ENCODE measurements at places on chromosomes 16 and 17.
A peak's percentile ranks its signal among the peaks of the same experiment; 100 is the strongest.

DNA sequence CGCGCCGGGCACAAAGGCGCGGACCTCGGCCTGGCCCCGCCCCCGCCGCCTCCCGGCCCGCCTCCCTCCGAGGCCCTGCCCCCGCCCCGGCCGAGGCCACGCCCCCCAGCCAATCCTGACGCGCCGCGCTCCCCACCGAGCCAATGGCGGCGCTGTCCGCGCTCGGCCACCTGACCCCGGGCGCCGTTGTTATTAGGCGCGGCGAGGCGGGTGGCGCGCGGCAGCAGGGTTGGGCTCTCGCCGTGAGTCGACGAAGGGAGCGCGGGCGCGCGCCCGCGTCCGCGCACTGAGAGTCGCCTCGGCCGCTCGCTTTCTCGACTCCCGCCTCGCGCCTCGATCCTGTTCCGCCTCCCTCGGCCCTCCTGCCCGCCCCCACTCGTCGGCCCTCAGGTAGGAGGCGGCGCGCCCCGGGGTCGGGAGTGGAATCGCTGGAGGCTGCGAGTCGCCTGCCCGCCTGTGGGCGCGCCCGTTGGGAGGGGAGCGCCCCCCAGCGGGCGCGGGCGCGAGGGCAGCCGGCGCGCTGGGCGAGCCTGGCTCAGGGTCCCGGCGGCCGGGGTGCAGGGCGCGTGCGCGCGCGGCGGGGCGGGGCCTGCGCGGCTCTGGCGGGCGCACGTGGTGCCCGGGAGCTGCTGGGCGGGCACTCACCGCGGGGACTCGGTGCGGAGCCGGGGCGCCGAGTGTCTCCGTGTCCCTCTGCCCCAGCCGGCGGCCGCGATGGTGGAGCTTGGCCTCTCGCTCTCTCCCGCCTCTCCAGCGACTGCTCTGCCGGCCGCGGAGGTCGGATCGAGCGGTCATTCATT lies 405 bp upstream of the CBLN1 start:
- DNase-seq: peak; percentile 28

DNA sequence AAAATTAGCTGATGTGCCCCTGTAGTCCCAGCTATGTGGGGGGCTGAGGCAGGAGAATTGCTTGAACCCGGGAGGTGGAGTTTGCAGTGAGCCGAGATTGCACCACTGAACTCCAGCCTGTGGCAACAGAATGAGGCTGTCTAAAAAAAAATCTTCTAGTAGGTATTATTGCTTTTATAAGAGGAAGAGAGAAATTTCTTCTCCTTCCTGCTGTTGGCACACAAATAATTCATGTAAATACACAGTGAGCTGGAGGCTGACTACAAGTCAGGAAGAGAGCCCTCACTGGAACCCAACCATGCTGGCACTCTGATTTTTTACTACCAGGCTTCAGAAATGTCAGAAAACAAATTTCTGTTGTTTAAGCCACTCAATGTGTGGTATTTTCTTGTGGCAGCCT lies 6.7 kb downstream of the PRDM7 start:
- DNase-seq: no peak

DNA sequence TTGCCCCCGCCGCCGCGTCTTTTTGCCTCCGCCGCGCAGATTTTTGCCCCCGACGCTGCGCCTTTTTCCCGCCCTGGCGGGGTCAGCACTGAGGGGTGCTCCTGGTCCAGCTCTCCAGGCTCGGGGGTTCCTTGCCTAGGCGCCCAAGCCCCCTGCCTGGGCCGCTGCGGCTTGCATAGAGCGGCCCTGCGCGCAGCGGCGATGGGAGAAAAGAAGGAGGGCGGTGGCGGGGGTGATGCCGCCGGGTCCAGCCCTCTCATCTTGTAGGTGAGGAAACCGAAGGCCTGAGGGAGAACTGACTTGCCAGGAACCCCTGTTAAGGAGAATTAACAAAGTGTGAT lies 330.8 kb upstream of the WSB1 start:
- no peak for DNase-seq

GRCh38 chr17:79612468-79613194 lies 1.8 kb upstream of the RBFOX3 start:
- peak; percentile 64 for DNase-seq

GRCh38 chr17:76492989-76493501 lies 8.2 kb downstream of the RHBDF2 start:
- DNase-seq: peak; percentile 44

DNA sequence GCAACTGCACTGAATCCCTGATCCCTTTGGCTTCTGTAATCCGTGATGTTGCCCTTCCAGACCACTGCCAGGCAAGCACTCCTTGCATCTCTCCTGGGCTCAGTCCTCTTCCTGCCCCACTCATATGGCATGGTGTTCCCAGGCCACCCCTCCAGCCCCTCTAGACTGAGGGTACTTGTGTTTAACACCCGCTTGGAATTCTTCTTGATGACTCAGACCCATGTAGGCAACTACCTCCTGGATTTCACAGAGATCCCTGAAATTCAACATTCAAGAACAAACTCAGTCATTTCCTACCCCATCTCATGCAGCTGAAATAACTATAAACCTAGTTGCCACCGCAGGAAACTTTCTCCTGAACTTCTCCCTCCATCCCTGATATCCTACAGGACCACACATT lies 541.9 kb upstream of the CDH11 start:
- no peak for DNase-seq

- DNase-seq: no peak
Measured at GRCh38 chr17:76431509-76431908, 21.4 kb downstream of the UBE2O start.

- DNase-seq: no peak
Measured at GRCh38 chr17:78674595-78675315, 97.6 kb upstream of the DNAH17 start.

DNA sequence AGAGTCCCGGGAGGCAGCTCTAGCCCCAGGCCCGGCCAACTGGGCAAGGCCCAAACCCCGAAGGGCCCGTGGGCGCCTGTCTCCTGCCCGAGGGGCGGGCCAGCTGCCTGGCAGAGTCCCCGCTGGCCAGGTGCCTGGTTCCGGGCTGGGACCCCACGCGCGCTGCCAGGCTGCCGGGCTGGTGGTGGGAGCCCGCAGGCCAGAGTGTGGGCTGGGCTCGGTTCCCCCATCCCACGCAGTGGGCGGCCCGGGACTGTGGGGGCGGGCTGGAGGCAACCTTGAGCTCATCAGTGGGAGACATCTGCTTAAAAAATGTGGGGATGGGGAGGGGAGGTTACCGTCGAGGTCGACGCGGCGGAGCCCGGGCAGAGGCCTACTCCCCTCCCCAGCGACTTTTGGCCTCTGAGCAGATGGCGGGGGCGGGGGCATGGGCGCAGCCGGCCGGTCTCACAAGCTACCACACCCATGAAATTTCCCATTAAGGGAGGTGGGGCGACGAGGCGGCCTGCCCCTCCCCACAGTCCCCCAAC lies 176.4 kb upstream of the GSE1 start:
- no peak for DNase-seq

GRCh38 chr17:56956992-56957391 lies 3.9 kb downstream of the COIL start:
- no peak for DNase-seq

- DNase-seq: no peak
Measured at GRCh38 chr16:24983561-24983960, 31.6 kb downstream of the ARHGAP17 start.

GRCh38 chr17:61368832-61369450 lies 30.7 kb upstream of the TBX2 start:
- DNase-seq: no peak

GRCh38 chr17:76707985-76708807 lies 2.6 kb downstream of the MXRA7 start:
- DNase-seq: no peak

DNA sequence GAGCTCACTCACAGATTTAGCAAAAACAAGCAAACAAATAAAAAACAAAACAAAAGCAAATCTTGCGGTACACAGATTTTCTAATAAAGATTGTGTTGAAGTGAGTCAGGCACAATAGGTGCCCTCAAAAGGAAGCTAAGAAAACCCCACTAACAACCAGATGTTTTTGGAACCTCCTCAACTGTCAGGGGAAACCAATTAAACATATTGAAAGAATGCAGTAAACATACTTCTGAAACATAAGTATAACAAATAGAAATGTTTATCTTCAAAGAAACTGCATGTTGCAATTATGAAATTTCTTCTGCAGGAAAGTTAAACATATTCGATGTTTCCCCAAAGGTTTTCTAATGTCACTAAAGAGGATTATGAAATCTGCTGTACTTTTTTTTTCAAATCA lies 110.5 kb upstream of the CORO6 start:
- no peak for DNase-seq

GRCh38 chr16:85187002-85187401 lies 74.7 kb upstream of the CIBAR2 start:
- no peak for DNase-seq

DNA sequence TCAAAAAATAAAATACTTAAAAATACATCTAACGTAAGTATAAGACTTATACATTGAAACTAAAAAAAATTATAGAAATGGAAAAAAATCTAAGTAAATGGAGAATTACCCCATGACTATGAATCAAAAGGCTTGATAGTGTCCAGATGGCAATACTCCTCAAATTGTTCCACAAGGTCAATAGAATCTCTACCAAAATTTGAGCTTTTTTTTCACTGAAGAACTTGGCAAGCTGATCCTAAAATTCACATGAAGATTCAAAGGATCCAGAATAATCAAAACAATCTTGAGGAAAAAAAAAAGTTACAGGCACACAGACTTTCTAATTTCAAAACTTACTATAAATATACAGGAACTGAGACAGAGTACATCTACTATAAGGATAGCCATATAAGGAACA lies 448.4 kb upstream of the CDH11 start:
- DNase-seq: no peak

- DNase-seq: no peak
Measured at GRCh38 chr17:31609331-31609730, 217.9 kb downstream of the RAB11FIP4 start.

Data from stimulated activated CD4-positive, alpha-beta T cell treated with anti-CD3 and anti-CD28 coated beads, TNF-alpha, amount 100 ng/mL, for 24 hours (primary cell).